Activated CD8-positive, alpha-beta T cell treated with anti-CD3 and anti-CD28 coated beads, Interleukin-2, amount 10 ng/mL, durations not matched to agents 7 days and 5 days (primary cell): ENCODE measurements at places on chromosomes 13 and 19. TPM values are rescaled to one million over a fixed set of nuclear protein-coding genes. Genes with fewer than 3 reads are reported as not detected.
A peak's percentile ranks its signal among the peaks of the same experiment; 100 is the strongest.

DNA sequence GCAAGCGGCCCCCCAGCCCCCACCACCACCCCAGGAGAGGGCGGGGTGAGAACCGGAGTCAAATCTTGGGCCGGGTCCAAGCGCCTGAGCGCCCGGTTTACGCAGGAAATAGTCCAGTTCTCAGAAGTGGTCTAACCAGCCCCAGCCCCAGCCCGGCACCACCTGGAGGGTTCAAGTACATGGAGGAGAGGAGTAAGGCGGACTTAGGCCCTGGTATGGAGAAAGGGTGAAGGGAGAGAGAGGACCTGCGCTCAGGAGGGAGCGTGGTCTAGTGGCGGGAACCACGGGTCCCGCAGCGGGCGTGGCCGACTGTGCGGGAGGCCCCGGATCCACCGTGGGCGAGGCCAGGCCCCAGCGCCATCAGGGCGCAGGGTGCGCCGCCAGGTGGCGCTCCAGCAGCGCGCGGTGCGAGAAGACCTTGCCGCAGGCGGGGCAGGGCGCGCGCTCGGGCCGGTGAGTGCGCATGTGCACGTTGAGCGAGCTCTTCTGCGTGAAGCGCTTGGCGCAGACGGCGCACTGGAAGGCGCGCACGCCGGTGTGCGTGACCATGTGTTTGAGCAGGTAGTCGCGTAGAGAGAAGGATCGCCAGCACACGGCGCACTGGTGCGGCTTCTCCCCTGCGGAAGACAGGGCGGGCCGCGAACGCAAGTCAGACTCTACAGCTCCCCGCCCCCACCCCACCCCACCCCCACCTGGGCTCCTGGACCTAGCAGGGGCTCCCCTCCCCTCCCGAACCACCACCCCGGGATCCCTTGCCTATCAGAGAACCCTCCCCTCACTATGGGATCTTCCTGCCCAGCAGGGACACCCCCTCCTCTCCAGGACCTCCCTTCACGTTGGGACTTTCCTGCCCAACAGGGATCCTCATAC is 2.1 kb upstream of the SLC27A5 start:
- no peaks in the 10 kb centered on the region for H3K27me3 ChIP-seq
- peak overlapping the region; percentile 88 for H3K27ac ChIP-seq
- peaks cover 45% of the 10 kb centered on the region for H3K4me1 ChIP-seq
- peaks cover 24% of the 10 kb centered on the region for H3K36me3 ChIP-seq
- peak; percentile 97 for DNase-seq
- peak overlapping the region; percentile 78 for H3K4me3 ChIP-seq

DNA sequence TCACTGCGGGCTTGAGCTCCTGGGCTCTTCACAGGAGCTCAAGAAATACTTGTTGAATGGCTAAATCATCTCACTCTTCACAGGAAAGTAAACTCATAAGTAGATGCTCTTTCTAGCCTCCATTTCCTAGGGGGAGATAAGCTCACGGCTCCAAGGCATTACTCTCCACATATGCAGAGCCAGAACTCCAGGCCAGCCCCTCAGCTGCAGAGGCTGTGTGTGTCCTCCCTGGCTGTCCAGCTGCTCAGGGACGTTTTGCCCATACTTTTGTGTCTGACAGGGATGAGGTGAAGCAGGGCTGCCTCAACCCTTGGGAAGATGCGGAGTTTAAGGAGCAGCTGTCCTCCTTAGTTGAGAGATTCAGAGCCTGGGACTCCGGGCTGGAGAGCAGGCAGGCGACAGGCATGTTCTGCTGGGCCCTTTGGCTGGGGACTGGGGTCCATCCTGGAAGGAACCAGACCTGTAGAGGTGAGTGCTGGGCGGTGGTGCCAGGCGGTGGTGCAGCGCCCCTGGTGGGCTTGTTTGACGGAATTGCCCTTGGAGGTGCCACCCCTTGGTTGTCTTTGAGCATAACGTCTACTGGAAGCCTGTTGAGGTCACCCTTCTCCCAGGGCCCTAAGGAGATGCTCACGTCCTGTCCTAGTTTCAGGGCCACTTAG is 20.5 kb upstream of the SLC15A1 start:
- no peaks in the 10 kb centered on the region for H3K4me1 ChIP-seq
- no peak overlapping the region for H3K27ac ChIP-seq
- no peaks in the 10 kb centered on the region for H3K36me3 ChIP-seq
- peaks cover 15% of the 10 kb centered on the region for H3K27me3 ChIP-seq
- DNase-seq = no peak

DNA sequence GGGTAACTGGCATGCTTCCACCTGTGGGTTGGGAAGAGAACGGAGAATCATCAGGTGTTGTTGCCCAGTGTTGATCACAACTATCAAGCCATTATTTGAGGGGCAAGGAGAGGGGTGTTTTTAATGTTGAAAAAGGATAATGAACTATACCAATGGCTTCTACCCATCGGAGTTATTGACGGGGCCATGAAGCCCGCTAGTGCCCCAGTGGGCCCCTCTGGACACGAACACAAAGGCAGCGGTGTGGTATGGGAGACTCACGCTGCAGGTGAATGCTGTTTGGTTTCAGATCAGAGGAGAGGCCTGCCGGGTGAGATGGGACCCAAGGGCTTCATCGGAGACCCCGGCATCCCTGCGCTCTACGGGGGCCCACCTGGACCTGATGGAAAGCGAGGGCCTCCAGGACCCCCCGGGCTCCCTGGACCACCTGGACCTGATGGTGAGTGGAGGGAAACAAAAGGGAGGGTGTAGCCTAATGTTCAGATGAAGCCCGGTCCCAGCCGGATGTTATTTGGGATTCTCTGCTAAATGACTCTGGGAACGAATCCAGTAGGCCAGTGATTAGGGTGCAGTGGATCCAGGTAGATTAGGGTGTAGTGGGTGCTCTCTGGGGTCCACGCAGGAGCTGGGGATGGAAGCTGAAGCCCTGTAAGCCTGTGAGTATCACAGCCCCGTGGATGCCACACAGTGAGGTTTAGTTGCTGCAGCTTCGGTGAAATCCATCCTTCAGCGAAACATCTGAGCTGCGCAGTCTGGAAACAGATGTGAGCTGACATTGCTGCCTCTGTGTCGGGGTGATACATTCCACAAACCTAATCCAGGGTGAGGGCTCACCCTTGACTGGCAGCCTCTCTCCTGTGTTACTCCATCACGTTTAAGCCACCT is 111.3 kb downstream of the RAB20 start:
- DNase-seq = no peak
- no peaks in the 10 kb centered on the region for H3K36me3 ChIP-seq
- peaks cover 9% of the 10 kb centered on the region for H3K27me3 ChIP-seq
- no peaks in the 10 kb centered on the region for H3K4me1 ChIP-seq
- no peak overlapping the region for H3K27ac ChIP-seq
- H3K4me3 ChIP-seq = no peak overlapping the region

DNA sequence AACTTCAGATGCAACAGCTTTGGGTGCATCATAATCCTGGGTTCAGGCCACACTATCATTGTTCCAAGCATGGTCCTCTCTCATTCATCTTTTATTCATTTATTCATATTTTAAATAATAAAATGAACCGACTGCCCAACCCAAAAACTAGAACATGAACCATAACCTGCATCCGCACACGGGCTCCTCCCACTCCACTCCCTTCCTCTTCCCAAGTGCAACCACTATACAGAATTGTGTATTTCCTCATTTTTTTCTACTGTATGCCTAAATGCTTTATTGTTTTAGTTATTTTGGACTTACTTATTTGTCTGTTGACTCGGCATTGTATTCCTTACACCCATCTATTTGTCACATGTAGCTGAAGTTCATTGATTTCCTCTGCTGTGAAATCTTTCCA is 30.7 kb upstream of the POMP start:
- H3K27ac ChIP-seq = no peak overlapping the region
- H3K27me3 ChIP-seq = peaks cover 22% of the 10 kb centered on the region
- H3K4me1 ChIP-seq = peaks cover 10% of the 10 kb centered on the region

DNA sequence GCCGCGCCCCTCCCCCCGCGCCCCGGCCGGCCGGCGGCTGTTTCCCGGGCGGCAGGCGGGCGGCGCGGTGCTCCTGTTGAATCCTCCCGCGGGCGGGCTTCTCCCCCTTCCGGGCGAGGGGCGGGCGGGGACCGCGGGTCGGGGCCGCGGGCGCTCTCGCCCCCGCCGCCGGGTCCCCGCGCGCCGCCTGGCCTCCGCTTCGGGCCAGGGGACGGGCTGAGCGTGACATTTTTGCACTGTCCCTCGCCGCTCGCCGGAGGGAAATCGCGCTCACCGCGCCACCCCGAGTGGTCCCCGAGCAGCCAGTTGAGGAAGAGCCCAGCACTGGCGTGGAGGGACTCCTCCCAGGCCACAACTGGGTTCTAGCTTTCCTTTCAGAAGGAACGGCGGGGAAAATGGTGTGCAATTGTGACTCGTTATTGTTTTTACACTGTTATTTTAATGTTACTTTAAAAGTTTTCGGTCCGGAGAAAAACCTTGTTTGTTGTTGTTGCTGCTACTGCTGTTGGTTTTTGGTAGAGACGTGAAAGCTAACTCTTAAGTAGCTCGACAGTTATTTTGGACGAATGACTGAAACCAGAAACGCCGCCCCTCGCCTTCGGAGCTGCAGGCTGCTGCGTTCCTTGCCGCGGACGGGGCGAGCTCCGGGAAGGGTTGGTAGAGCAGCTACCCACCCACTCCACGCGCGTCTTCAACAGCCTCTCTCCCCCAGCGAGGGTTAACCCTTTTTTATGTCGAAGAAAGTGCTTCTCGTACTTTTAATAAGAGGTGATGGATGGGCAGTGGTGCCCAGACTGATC is 959 bp downstream of the PDS5B start:
- H3K27me3 ChIP-seq = peaks cover 5% of the 10 kb centered on the region
- peak overlapping the region; percentile 92 for H3K4me3 ChIP-seq
- H3K27ac ChIP-seq = peak overlapping the region; percentile 87
- H3K36me3 ChIP-seq = peaks cover 8% of the 10 kb centered on the region
- H3K4me1 ChIP-seq = peaks cover 40% of the 10 kb centered on the region

GRCh38 chr19:17214508-17215126 is 540 bp upstream of the USE1 start:
- peak overlapping the region; percentile 82 for H3K4me3 ChIP-seq
- DNase-seq = no peak
- no peaks in the 10 kb centered on the region for H3K27me3 ChIP-seq
- H3K4me1 ChIP-seq = peaks cover 28% of the 10 kb centered on the region
- peak overlapping the region; percentile 98 for H3K27ac ChIP-seq

DNA sequence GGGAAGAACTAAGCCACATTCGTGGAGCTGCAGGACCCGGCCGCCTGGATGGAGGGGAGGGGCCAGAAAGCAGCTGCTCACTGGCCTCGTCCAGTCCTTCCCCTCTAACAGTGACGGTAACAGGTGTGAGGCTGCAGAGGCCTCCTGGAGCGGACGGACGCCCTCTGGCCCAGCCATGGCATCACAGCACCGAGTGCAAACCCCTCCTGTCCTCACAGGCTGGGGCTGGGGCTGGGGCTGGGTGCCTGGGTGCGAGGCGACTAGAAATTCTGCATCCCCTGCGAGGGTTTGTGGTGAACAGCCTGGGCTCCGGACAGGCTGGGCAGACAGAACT is 3.6 kb downstream of the MICOS13 start:
- H3K4me3 ChIP-seq = no peak overlapping the region
- H3K27me3 ChIP-seq = peaks cover 4% of the 10 kb centered on the region
- H3K4me1 ChIP-seq = peaks cover 22% of the 10 kb centered on the region
- peaks cover 16% of the 10 kb centered on the region for H3K36me3 ChIP-seq

DNA sequence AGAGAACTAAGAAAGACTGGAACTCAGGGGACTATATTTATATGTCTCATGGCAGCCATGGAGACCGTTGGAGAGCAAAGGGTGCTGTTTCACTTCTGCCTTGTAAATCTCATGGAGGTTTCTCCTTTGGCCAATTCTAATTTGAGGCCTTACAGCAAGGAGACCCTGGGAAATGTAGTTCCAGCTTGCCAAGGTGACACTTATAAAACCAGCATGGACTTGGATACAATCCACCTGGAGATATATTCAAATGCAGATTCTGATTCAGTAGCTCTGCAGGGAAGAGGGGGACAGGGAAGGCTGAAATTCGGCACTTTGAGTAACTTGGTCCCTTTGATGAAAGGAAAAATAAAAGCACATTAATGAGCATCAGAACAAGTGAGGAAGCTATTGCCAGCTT is 90.0 kb downstream of the OXGR1 start:
- no peak for DNase-seq
- H3K4me1 ChIP-seq = no peaks in the 10 kb centered on the region
- H3K27ac ChIP-seq = no peak overlapping the region
- H3K27me3 ChIP-seq = no peaks in the 10 kb centered on the region
- H3K4me3 ChIP-seq = no peak overlapping the region

DNA sequence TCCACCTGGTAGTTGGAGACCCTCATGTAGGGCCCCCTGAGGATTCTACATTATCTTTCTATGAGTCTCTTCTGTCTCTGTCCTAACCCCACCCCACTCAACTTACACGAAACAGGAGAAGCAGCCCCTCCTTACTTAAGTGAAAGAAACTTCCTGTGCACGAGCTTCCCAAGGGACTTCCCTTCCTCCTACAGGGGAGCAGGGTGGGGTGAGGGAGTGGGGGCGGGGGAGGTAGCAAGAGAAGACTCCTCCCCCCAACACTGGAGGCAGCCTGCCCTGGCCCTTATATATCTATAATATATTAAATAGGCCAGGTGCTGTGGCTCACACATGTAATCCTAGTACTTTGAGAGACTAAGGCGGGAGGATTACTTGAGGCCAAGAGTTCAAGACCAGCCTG is 5.5 kb upstream of the PDE4C start:
- peaks cover 40% of the 10 kb centered on the region for H3K27me3 ChIP-seq
- H3K27ac ChIP-seq = no peak overlapping the region
- peaks cover 8% of the 10 kb centered on the region for H3K4me1 ChIP-seq
- no peaks in the 10 kb centered on the region for H3K36me3 ChIP-seq
- no peak overlapping the region for H3K4me3 ChIP-seq

GRCh38 chr19:47152205-47152604 is 21.6 kb downstream of the SAE1 start:
- no peak overlapping the region for H3K27ac ChIP-seq
- no peak for DNase-seq
- H3K36me3 ChIP-seq = peaks cover 74% of the 10 kb centered on the region

- H3K27ac ChIP-seq = no peak overlapping the region
- H3K36me3 ChIP-seq = no peaks in the 10 kb centered on the region
- peaks cover 30% of the 10 kb centered on the region for H3K4me1 ChIP-seq
- peaks cover 32% of the 10 kb centered on the region for H3K27me3 ChIP-seq
- H3K4me3 ChIP-seq = no peak overlapping the region
- DNase-seq = no peak
These were observed 2.5 kb downstream of the KANK3 start for GRCh38 chr19:8340341-8341096.

GRCh38 chr13:37201081-37201480 is 95.6 kb upstream of the CSNK1A1L start:
- no peak overlapping the region for H3K27ac ChIP-seq
- no peak overlapping the region for H3K4me3 ChIP-seq
- H3K4me1 ChIP-seq = no peaks in the 10 kb centered on the region
- H3K36me3 ChIP-seq = no peaks in the 10 kb centered on the region

GRCh38 chr19:45156751-45157150 is 4.0 kb downstream of the NKPD1 start:
- no peak for DNase-seq

GRCh38 chr19:37933937-37934358 is 26.9 kb downstream of the SIPA1L3 start:
- no peak for DNase-seq
- no peak overlapping the region for H3K4me3 ChIP-seq
- H3K4me1 ChIP-seq = peaks cover 3% of the 10 kb centered on the region
- H3K27ac ChIP-seq = no peak overlapping the region

The SYNGR4 gene
- total RNA-seq = not detected

The ZNF700 gene
- 25.7 TPM for total RNA-seq

The MYO16 gene
- total RNA-seq = not detected

The SYCN gene
- total RNA-seq = not detected

The IGSF23 gene
- not detected for total RNA-seq

The ZNF492 gene
- 2.2 TPM for total RNA-seq

The CLEC11A gene
- total RNA-seq = 2.3 TPM

The SBSN gene
- total RNA-seq = not detected
